NCI-H1105 (cell line): ENCODE measurements at places on chromosomes 12 and 14.
A peak's percentile ranks its signal among the peaks of the same experiment; 100 is the strongest.

DNA sequence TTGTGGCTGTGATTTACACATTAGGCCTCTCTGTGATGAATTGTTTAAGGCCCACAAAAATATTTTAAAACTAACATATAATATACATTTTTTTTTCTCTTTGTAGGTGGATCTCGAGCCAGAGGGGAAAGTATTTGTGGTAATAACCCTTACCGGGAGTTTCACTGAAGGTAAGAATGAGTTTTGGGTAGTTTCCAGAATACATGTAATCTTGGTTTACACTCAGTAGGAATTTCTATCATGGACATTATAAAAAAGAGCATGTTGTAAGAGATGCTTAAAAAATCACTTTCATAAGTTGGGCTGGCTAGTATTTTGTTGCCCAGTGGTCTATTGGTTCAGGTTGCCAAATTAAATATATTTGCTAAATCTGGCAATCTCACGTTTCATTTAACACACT, 69.7 kb downstream of the PRKCH start:
- no peak for DNase-seq

GRCh38 chr14:70084226-70084625, 104.5 kb downstream of the SLC8A3 start:
- no peak for DNase-seq

- no peak for DNase-seq
Observed at GRCh38 chr14:65558363-65558762, 145.8 kb downstream of the FUT8 start.

DNA sequence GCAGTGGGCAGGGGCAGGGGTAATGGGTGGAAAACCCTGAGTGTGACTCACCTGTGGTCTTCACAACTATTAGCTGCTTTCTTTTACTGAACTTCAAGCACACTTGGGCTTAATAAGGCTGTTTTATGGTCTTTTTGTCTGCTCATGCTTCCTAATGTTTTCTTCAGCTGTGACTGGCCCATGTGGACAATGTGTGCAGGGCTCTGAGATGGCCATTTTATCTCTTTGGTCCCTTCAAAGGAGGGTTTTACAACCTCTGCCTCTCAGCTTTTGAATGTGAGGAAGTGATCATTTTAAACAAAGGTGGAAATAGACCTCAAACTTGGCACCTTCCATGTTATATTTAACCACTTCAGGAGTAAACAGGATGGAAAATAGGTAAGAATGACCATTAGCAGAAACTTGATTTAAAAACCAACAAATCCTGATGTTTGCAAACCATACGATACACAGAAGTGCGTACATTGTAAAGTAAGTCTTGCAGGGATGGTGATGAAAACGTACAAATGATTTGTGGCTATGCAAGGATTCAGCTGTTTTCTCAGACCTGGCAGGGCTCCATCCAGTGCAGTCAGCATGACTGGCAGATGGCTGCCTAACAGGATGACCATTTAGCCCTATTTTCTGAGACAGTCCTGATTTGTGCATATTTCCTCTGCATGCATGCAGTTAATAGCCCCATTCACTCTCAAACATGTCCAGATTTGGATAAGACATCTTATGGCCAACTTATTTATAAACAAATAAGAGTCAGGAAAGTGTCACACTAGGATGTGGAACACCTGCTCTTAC, 103.2 kb downstream of the SLC38A4 start:
- DNase-seq, result no peak

DNA sequence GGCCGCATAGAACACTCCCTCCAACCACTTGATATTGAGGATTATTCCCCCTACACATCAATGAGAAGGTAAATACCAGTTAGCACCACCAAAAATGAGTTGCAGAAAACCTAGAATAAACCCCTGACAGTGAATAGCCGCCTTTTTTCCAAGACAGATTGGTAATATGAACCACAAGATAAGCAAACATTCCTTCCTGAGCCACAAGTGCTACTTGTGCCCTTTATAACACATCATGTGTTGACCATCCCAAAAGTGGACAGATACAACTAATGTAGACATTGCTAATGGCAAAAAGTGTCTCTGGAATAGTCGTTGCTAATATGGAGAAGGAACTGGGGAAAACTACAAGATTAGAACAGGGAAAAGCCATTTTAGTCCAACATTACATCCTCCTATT, 17.2 kb downstream of the NOXRED1 start:
- DNase-seq, result no peak

DNA sequence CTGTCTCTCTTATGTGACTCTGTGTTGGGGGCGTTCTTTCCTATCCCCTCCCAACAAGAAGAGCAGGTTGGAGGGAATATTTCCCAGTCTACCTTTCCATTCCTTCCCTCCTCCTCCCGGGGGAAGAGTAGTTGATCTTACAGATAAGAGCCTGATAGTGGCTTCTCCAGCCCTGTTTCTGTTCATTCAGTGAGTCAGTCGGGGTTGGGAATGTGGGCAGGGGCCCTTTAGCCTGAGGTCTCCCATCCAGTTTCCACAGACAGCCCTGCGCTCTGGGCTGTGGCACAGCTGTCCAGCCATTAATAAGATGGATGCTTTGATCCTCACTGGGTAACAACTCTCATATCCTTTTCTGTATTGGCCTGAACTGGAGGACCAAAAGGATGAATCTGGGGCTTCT, 18.1 kb upstream of the PPP1R1A start:
- no peak for DNase-seq

- no peak for DNase-seq
Observed at GRCh38 chr12:58310368-58310767, 369.0 kb downstream of the ATP23 start.

DNA sequence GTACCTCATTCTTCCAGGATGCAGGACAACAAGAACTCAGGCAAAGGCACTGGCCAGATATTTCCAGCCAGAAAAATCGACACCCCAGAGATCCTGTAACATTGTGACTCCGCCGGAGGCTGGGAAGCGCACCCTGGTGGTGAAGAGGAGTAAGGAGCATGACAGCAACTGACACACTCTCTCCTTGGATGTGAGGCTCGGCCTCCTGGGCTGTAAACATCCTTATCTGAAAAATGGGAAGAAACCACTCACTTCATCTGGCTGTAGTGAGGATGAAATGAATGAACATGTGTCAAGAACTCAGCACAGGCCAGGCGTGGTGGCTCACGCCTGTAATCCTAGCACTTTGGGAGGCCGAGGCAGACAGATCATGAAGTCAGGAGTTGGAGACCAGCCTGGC, 27.5 kb downstream of the TCHP start:
- peak; percentile 15 for DNase-seq

- no peak for DNase-seq
Observed at GRCh38 chr12:131021154-131021541, 67.4 kb downstream of the ADGRD1 start.
